GM23338 (cell line): ENCODE measurements at places on chromosomes 13 and 19. TPM values are rescaled to one million over a fixed set of nuclear protein-coding genes. Genes with fewer than 3 reads are reported as not detected.

Gene ATXN8OS
- not detected in 2 replicates for total RNA-seq

Gene DKKL1
- 0.76 TPM in 1 of 2 replicates, not detected in the other for total RNA-seq

Gene ELAVL3
- total RNA-seq: 1.2 and 1.7 TPM in 2 replicates

Gene RNF126
- 80.5 and 112 TPM in 2 replicates for total RNA-seq

Gene ZNF541
- total RNA-seq: 0.42 TPM in 1 of 2 replicates, not detected in the other

Gene IGSF23
- not detected in 2 replicates for total RNA-seq

Gene CYP4F2
- not detected in 2 replicates for total RNA-seq

Gene ELSPBP1
- not detected in 2 replicates for total RNA-seq

Gene RTBDN
- 3.3 and 4.1 TPM in 2 replicates for total RNA-seq

Gene HSH2D
- total RNA-seq: 0.97 and 1.4 TPM in 2 replicates

Gene LRRC63
- total RNA-seq: not detected in 2 replicates

Gene GPC5
- total RNA-seq: 1.1 and 1.2 TPM in 2 replicates

Gene CACNA1A
- total RNA-seq: 17.8 and 20.3 TPM in 2 replicates

Gene TMEM272
- total RNA-seq: 0.35 and 0.76 TPM in 2 replicates
